ENCODE measurements at places on chromosomes 3 and 15.

GRCh38 chr15:75671730-75672602, 24.3 kb downstream of the SNX33 start:
- H3K36me3 ChIP-seq: peaks cover 3% of the 10 kb centered on the region
- no peaks in the 10 kb centered on the region for H3K4me1 ChIP-seq
- H3K4me3 ChIP-seq: no peak overlapping the region
- no peak for DNase-seq

GRCh38 chr15:90822204-90822955, 46.0 kb upstream of the FURIN start:
- no peaks in the 10 kb centered on the region for H3K36me3 ChIP-seq
- H3K4me3 ChIP-seq: no peak overlapping the region
- H3K27ac ChIP-seq: no peak overlapping the region
- H3K27me3 ChIP-seq: no peaks in the 10 kb centered on the region
- no peak for DNase-seq

- DNase-seq: no peak
- H3K4me1 ChIP-seq: peaks cover 6% of the 10 kb centered on the region
- peaks cover 7% of the 10 kb centered on the region for H3K27me3 ChIP-seq
- no peak overlapping the region for H3K27ac ChIP-seq
- no peak overlapping the region for H3K4me3 ChIP-seq
- peaks cover 3% of the 10 kb centered on the region for H3K36me3 ChIP-seq
These were observed 308.3 kb upstream of the CCDC54 start for GRCh38 chr3:107068980-107069379.

GRCh38 chr3:128442070-128442469, 24.6 kb downstream of the DNAJB8 start:
- no peak overlapping the region for H3K4me3 ChIP-seq
- DNase-seq: no peak
- peaks cover 7% of the 10 kb centered on the region for H3K36me3 ChIP-seq
- H3K4me1 ChIP-seq: no peaks in the 10 kb centered on the region
- no peak overlapping the region for H3K27ac ChIP-seq
- peaks cover 25% of the 10 kb centered on the region for H3K27me3 ChIP-seq

DNA sequence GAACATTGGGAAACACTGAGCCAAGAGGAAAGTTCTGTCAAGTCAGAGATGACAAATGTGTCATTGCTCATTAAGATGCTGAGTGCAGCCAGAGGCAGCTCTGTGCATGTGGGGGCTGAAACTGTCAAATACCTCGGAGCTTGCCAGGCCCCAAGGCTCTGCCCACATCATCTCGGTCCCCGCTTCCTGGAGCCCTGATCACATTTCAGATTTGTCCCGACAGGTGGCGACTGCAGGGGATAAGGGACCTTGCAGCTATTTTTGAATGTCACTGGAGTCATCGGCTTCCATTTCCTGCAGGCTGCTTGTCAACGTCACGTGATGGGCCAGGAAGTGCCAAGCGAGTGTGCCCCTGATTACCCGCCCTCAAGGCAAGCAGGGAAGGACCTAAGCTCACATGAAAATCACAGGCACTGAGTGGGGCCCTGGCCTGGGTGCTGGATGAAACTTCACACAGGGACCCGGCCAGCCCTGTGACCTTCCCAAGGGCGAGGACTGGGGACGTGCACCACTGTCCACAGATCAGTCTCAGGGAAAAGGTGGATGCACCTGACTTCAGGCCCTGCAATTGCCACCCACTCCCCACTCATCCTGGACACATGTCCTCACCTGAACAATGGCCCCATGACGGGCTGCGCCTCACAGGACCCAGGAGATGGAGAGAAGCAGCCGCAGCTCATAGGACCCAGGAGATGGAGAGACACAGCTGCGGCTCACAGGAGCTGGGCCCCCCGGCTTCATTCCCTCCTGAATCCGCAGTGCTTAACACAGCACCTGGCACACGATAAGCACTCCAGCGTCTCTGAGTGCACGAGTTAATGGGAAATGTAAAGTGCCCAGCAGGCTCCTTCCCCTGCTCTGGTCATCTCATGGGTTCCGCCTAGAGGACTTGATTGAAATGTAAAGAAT, 73.4 kb downstream of the NUP210 start:
- H3K27ac ChIP-seq: peak overlapping the region; percentile 88
- peaks cover 50% of the 10 kb centered on the region for H3K36me3 ChIP-seq
- peak overlapping the region; percentile 27 for H3K4me3 ChIP-seq

GRCh38 chr15:59998305-59998949, 5.7 kb upstream of the FOXB1 start:
- DNase-seq: no peak
- H3K4me3 ChIP-seq: no peak overlapping the region
- H3K36me3 ChIP-seq: peaks cover 68% of the 10 kb centered on the region
- H3K27me3 ChIP-seq: peaks cover 100% of the 10 kb centered on the region

DNA sequence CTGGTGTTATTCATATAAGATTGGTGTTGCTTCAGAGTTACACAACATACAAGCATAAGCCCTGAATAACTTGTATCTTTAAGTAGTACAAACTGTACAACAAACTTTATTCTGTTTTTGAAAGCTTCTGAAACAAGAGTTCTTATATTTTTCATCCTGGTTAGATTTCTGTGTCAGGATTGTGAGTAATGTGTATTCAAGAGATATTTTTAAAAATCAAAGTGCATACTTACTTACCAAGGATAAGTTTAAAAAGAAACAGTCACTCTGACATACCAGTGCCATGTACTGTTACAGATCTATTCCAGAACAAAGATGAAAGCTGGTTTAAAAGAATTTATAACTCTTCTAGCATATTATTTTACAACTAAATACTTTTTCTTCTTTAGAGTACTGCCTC, 755.1 kb downstream of the ZPLD1 start:
- H3K27ac ChIP-seq: no peak overlapping the region
- H3K4me3 ChIP-seq: no peak overlapping the region
- H3K27me3 ChIP-seq: no peaks in the 10 kb centered on the region
- no peaks in the 10 kb centered on the region for H3K36me3 ChIP-seq
- no peaks in the 10 kb centered on the region for H3K4me1 ChIP-seq

All from effector memory CD8-positive, alpha-beta T cell (primary cell).